Endothelial cell of umbilical vein (primary cell): ENCODE measurements at places on chromosomes 7 and 10. TPM values are rescaled to one million over a fixed set of nuclear protein-coding genes. Genes with fewer than 3 reads are reported as not detected.

DNA sequence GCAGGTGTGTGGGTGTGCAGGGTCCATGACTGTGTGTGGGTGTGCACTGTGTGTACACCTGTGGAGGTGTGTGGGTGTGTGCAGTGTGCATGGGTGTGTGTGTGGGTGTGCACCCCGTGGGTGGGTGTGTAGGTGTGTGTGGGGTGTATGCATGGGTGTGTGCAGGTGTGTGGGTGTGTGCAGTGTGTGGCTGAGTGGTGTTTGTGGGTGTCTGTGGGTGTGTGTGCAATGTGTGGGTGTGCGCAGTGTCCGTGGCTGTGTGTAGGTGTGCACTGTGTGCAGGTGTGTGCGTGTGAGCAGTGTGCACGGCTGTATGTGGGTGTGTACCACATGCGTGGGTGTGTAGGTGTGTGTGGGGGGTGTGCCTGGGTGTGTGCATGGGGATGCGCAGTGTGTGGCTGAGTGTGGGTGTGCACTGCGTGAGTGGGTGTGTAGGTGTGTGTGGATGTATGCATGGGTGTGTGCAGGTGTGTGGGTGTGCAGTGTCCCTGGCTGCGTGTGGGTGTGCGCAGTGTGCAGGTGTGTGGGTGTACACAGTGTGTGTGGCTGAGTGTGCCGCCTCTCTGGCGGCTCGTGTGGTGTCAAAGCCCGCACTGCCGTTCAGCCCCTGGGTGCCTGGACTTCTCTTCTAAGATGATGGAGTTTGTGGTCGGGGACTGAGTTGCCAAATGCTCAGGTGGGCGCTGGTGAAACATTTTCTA, 208.3 kb downstream of the DNAJB6 start:
- DNase-seq, result no peak

- DNase-seq, result no peak
Measured at GRCh38 chr10:61342858-61343572, 110.2 kb downstream of the TMEM26 start.

Gene LMOD2
- not detected in 2 replicates for total RNA-seq

- no peak for DNase-seq
Measured at GRCh38 chr7:65827366-65827765, 45.5 kb upstream of the VKORC1L1 start.

DNA sequence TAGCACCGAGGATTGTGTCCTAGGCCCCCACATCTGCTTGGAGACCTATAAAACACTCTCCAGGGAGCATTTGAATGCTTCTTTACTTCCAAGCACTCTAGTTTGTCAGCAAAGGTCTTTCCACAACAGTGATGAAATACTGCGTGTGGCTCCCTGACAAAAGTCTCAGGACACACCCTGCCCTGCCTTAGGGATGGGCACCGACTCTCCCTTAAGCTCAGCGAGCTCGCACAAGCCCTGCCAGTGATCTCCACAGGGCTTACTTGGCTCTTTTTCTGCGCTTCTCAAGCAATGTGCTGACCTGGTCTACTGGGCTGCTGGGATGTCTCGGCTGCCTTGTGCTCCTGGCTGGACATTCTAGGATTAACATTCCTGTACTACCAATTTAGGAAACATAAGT, 84.3 kb upstream of the MPP7 start:
- DNase-seq, result no peak
